ENCODE measurements at places on chromosomes 11 and 22.

DNA sequence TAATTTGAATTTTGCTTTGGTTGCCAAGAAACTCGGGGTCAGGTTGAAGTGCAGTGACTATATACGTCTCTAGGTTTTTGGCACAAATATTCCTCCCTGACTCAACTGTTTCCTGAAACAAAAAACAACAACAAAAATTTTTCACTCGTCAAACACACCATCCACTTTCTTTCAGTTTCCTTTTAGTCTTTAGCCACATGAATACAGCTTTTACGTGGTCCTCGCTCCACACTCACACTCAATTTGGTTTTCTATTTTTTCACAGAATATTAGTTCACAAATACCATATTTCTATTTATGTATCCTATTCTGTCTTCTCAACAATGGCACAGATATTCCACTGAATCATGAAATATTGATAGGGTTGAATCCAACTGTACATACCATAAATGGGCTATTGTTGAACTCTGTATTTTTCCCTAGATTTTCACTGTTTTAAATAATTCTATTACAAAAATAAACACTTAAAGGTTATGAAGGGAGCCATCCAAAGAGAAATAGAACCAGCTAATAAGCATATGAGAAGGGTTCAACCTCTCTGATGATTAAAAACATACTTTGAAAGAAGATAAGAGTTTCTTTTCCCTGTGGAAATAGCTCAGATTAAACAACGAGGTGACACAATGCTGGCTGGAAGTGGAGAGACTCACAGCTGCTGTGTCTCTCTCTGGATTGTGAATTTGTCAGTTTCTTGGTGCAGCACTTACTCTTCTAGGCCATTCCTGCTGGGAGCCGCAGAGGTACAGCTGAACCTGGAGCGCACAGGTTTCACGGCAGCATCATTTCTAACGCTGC is 5.1 kb upstream of the FBLN1 start:
- no peak for DNase-seq

GRCh38 chr11:46914363-46914762 is 4.0 kb downstream of the LRP4 start:
- no peak for DNase-seq

GRCh38 chr11:131940126-131940525 is 569.7 kb downstream of the NTM start:
- no peak for DNase-seq

- DNase-seq = no peak
These were observed 48.7 kb downstream of the CWC15 start for GRCh38 chr11:94924612-94925011.

- peak; percentile 14 for DNase-seq
These were observed 564 bp downstream of the THAP12 start for GRCh38 chr11:76380159-76380976.

DNA sequence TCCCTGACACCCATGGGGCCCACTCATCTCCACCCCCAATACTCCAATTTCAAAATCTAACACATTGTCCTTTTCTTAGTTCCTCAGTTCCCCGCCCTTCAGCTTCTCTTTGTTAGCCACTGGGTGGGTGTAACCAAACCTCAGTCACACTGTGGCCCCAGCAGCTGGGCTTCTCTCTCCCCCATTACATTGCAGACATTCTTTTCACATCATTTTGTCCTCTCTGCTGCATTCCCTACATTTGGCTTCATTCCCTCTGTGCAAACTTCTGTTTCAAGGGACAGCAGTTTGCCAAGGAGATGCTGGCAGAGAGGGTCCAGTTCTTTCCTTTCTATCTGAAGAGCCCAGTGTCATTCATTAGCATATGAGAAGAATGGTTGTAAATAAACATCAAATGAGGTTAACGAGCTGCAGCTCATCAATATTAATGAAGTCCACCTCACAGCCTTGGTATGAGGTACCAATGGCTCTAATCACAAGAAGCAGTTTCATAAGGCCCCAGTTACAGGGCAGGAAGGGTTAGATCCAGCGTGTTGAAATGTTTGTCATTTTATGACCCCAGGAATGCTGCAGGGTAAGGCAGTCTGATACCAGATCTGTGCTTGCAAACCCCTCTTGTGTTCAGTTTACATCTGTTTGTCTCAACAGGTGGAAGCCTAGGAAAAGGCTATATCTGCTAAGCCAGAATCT is 72.3 kb downstream of the ARFGAP2 start:
- DNase-seq = no peak

DNA sequence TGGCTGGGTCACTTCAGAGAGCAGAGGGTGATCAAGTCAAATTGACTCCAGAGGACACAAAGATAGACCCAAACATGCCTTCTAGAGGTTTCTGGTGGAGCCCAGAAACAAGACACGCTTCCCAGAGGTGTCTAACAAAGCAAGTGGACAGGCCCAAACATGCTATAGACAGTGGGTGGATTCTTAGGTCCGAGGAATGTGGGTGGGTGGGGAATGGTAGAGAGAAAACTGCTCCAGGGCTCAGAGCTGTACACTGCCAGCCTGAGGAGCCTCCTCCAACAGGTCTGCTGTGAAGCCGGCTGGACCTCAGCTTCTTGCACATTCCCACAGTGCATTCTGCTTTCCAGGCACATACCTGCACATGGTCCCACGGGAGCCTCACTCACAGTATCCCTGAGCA is 116.8 kb upstream of the NECTIN1 start:
- no peak for DNase-seq

DNA sequence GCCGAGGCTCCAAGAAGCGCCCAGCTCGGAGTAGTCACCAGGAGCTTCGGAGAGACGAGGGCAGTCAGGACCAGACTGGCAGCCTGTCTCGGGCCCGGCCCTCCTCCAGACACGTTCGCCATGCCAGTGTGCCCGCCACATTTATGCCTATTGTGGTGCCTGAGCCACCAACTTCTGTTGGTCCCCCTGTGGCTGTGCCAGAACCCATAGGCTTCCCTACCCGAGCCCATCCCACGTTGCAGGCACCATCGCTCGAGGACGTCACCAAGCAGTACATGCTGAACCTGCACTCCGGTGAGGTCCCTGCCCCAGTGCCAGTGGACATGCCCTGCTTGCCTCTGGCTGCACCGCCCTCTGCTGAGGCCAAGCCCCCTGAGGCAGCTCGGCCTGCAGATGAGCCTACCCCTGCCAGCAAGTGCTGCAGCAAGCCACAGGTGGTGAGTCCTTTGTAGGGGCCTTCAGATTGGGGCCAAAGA is 3.4 kb downstream of the ARHGEF17 start:
- DNase-seq = no peak

DNA sequence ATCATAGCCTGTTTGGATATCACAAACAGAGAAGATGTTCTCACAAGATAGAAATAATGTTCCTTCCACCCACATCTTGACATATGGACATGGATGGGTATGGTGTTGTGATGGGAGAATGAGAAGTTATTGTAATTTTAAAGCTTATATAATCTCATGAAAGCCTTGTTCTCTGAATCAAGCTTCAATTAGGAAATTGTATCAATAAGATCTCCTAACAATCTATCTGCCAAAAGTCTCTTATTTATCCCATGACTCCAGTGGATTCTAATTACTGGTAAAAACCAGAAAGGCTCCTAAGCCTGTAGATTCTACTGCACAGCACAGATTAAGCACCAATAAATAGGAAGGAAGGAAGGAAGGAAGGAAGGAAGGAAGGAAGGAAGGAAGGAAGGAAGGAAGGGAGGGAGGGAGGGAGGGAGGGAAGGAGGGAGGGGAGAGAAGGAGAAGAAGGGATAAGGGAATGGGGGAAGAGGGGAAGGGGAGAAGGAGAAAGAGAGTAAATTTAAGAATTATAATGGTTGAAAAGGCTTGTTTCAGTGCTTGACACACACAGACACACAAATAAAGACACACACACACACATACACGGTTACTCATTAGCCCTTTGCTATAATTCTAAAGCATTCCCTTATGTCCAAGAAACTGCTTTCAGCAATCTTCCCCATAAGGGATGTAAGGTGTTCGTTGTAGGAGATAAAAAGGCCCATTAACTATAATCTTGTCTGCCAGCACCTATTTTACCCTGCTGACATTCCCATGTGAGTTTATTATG is 258.0 kb upstream of the API5 start:
- DNase-seq = no peak

- peak; percentile 64 for DNase-seq
These were observed 27.3 kb downstream of the STK33 start for GRCh38 chr11:8566613-8567210.

All from A172 (cell line).